ENCODE measurements at places on chromosomes 7 and 10.

GRCh38 chr7:85104432-85105205 is 82.2 kb downstream of the SEMA3D start:
- DNase-seq: no peak

GRCh38 chr10:132386419-132386831 is 10.6 kb upstream of the PWWP2B start:
- DNase-seq: no peak

GRCh38 chr10:109852475-109853037 is 70.8 kb downstream of the XPNPEP1 start:
- peak; percentile 44 for DNase-seq

DNA sequence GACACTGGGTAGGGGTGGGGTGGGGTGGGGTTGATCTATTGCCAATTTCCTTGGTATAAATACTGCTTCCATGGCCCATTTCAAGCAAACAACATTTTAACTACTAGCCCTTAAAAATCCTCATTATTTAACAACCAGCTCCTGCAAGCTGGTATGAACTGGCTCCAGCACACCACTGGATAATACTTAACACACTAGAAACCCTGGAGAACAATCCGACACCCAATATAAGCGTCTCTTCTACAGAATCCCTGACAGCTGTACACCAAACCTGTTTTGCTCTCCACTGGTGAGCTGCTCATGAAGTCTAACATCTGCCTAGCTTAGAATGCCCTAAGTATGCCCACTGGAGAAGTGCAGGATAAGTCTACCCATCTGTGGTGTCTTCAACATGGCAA is 116.8 kb downstream of the HIPK2 start:
- no peak for DNase-seq

DNA sequence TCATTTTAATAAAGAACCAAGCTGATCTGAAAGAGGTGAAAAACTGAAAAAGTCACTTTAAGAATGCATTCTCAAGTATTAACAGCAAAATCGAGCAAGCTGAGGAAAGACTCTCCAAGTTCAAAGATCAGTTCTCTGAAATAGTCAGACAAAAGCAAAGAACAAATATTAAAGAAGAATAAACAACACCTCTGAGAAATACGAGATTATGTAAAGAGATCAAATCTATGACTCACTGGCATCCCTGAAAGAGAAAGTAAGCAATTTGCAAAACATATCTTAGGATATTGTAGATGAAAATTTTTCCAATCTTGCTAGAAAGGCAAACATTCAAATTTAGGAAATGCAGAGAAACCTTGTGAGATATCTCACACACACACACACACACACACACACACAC is 138.4 kb upstream of the HGF start:
- DNase-seq: no peak

- DNase-seq: no peak
These were observed 662.0 kb upstream of the FOXK1 start for GRCh38 chr7:4020086-4020485.

DNA sequence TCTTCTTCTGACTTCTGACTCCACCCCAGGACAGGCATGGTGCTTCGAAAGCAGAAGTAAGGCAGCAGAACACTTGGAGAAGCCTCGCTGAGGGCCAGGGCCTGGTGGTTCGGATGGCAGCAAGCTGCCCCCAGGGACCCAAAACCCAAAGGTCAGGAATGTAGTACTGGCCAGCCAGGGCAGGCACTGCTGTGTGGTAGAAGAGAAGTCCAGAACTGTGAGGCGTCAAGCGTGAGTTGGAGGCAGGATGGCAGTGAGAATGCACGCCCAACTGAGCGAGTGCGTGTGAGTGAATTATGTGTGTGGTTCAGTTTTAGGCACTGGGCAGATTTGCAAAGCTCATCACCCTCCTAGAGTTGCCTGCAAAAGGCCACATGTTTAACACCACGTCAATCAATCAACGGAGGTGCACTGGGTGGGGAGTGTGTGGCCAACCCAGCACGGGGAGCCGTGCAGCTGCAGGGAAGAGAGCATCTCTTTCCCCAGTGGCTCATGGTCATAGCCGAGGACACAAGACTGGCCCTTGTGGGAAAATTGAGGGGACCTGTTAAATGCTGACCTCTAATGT is 144.3 kb downstream of the KCNMA1 start:
- no peak for DNase-seq

DNA sequence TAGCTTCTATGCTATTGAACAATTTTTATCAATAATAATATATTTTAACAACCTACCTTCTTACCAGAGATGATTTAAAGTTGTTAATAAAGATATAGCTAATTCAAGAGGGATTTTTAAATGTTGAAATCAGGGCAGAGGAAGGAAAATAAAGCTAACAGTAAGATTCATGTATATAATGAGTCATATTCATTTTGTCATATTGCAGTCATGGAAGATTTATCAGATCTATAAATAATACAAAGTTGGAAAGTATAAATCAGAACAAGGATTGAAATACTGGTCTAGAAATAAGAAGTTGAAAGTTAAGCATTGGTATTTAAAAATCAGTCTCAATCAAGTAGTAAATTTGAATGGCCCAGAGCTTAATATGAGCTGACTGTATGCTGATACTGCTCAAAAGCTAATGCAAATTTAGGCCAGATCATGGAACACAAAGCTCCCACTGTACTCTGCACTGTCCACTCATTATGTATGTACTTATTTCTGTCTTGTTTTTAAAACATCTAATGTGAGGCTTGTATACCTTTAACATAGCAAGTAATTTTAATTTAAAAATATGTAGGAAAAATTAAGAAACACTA is 196.9 kb downstream of the ZEB1 start:
- DNase-seq: no peak

DNA sequence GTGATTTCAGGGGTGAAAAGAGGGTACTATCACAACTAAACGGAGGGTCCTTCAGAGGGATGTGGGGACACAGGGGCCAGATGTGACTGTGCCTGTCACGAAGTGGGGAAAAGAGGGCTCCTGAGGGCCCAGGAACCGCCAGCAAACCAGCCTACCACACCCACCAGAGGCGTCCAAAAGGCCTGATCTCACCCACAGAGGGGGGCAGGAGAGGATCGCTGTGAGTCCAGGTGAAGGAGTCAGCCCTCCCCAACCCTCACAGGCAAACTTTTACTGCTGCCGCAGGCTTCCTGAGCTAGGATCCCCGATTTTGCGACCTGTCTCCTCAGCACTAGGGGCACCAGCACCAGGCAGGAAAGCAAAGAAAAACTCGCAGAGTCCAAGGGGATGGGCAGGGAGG is 64.7 kb downstream of the HIPK2 start:
- DNase-seq: no peak

- DNase-seq: no peak
These were observed 176.8 kb downstream of the COBL start for GRCh38 chr7:51139796-51140195.

DNA sequence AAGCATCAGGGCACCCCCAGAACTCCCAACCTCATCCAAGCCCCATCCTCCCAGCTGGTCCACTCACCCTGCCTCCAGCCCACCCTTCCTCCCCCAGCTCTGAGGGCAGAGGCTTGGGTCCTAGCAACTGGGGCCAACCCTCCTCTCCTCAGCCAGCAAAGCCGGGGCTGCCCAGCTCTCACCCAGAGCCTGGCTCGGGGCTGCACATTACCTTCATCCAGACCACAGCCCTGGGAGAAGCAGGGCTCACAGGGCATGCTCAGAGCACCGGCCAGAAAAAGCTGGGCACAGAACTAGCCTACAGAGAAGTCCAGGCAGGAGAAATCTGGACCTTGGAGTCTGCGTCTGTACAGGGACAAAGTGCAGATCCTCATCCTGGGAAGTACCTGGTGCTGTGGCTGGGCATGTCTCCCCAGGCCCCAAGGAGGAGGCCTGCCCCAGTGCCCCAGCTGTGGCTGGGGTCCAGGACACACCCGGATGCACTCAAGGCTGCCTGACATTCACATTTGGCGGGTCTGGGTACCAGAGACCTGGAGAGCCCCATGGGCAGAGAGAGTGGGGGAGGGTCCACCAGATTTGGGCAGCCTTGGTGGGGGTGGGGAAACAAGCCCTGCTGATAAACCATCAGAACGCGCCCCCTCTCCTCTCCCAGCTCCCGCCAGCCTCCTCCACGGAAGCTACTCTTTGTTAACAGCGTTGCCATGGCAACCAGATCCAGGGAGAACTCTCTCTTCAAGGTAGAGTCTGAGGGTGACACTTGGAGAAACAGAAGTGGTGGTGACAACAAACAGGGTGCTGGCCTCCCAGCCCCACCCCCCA is 5.1 kb downstream of the RASGEF1A start:
- DNase-seq: no peak

DNA sequence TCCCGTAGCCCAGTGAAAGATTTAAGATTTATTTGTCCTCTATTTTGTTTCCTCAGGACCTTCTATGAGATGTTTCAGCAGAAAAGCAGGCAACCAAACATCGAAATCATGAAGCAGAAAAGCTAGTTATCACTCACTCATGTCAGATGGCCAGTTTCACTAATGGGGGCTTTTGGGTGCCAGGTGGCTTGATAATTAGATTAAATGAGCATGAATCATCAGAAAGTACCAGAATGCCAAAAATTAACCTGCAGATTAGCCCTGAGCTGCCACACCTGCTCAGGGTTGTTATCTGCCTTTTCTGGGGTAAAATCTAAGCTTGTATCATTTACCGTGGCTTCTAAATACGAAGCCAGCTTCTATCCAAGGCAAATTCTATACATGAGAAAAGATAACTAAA is 1017.5 kb downstream of the XPNPEP1 start:
- DNase-seq: no peak

- no peak for DNase-seq
These were observed 337.6 kb downstream of the FRMD4A start for GRCh38 chr10:13993169-13993568.

- no peak for DNase-seq
These were observed 28.7 kb upstream of the JAKMIP3 start for GRCh38 chr10:132036887-132037675.

- no peak for DNase-seq
These were observed 229.1 kb upstream of the AKR1E2 start for GRCh38 chr10:4596951-4597350.

DNA sequence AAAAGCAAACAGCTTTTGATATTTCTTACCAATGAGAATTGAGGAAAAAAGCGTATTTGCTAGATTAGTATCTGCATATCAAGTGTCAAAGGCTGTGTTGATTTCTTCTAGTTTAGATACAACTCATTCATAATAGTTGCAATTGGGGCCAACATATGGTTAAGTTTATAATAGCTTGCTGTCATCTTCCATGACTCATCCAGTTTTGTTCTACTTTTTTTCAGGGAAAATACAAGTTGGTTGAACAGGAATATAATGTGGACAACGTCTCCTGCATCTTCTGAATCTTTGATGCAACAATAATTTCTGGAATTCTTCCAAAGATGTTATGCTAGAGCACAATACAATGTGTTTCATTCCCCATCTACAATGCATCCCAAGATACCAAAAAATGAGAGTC is 182.0 kb downstream of the THSD7A start:
- no peak for DNase-seq

- DNase-seq: no peak
These were observed 23.7 kb downstream of the PRR15 start for GRCh38 chr7:29587195-29587808.

- no peak for DNase-seq
These were observed 137.4 kb downstream of the HGF start for GRCh38 chr7:81632418-81632817.

DNA sequence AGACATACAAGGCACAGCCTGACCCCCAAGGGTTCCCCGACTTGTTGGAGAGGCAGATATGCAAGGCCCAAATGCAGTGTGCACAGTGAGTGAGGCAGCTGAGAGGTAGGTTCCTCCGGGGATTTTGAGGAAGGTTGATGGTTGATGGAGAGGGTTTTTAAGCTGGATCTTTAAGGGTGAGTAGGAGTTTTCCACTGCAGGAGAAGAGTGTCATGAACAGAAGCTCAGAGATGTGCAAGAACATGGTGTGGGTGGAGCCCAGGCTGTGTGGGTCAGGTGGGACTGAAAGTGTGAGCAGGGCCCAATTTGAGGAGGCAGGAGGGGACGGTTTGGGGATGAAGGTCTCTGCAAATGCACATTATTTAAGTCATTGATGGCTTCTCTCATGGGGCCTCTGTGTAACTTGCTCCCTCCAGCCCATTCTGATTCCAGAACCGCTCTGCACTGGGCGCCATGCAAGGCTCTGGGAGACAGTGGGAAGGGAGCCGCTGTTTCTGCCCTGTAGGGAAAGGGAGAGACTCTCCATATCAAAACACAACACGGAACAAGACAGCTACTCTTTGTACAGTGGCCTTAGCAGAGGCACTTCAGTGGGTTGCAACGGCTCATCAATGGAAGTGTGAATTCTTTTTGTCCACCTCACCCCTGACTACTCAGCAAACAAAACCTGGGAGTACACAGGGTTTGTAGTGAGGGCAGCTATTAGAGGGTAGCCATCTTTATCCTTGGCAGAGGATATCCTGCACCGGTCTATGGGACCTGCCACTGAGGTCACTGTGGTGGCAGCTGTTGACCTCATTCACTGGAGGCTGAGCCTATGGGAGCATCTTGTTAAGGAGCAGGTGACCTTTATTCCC is 29.7 kb downstream of the RAMP3 start:
- DNase-seq: no peak

- DNase-seq: no peak
These were observed 26.4 kb upstream of the SVOPL start for GRCh38 chr7:138727336-138728099.

GRCh38 chr10:102652170-102652916 is 8.1 kb downstream of the TRIM8 start:
- no peak for DNase-seq

DNA sequence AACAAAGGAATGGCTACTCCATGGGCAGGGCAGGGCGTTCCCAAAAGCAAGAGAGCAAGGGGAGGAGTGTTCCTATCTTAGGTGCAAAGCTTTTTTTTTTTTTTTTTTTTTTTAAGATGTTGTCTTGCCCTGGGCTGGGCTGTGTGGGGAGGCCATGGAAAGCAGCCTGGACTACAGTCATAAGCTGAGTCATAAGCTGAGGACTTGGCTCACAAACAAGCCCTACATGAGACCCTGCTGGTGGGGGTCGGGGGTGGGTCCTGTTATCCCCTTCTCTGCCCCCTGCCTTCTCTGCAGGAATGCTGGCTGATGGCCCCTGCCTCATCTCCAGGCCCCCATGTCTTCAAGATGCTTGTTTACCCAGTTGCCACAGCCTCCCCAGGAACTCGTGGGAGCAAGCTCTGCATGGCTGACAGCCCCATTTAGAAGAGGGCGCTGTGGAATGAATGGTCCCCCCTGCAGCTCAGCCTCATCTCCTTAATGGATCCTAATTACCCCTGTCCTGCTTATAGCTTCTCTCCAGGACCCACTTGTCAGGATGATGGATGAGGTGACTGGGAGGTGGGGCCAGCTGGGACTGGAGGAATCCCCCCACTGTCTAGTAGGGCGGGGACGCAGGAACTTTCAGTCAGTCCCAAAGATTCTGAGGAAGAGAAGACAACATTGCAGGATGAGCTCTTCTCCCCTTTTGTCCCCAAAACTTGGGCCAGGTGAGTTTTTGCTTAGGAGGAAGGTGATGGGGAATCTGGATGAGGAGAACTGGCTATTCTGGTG is 340.8 kb upstream of the PODXL start:
- DNase-seq: no peak

GRCh38 chr7:90759710-90760109 is 163.6 kb downstream of the CDK14 start:
- DNase-seq: no peak

GRCh38 chr10:113063043-113063967 is 113.3 kb downstream of the TCF7L2 start:
- no peak for DNase-seq

Measured in activated B cell treated with CpG ODN at 0.5 μM for 24 hours (primary cell).